ENCODE measurements at places on chromosomes 2 and 18.
A peak's percentile ranks its signal among the peaks of the same experiment; 100 is the strongest.

DNA sequence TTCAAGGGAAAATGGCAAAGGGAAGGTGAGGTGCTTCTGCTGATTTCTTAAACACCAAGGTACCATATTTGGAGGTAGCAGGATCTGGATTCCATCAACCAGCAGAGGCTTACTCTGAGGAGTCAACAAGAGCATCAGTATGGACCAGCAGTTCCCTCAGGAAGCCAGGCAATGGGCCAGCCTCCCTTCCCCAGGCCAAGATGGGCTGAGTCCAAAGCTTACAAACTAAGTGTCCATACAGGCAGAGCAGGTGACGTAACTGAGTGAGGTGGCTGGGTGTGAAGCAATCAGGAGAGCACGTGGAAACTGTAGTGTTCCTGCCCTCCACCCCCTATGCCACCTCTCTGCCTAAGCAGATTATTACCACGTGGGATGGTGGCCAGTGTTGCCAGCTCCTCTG, 134.2 kb upstream of the HNRNPA3 start:
- H3K36me3 ChIP-seq, result no peaks in the 10 kb centered on the region
- no peaks in the 10 kb centered on the region for H3K4me1 ChIP-seq
- H3K4me3 ChIP-seq, result no peak overlapping the region
- DNase-seq, result no peak

GRCh38 chr2:196962325-196962724, 35.8 kb upstream of the PGAP1 start:
- DNase-seq, result no peak
- peaks cover 26% of the 10 kb centered on the region for H3K4me1 ChIP-seq
- no peak overlapping the region for H3K27ac ChIP-seq
- H3K36me3 ChIP-seq, result peaks cover 4% of the 10 kb centered on the region

GRCh38 chr2:40639320-40639719, 187.4 kb upstream of the SLC8A1 start:
- no peaks in the 10 kb centered on the region for H3K27me3 ChIP-seq
- DNase-seq, result no peak
- no peak overlapping the region for H3K27ac ChIP-seq
- H3K36me3 ChIP-seq, result no peaks in the 10 kb centered on the region

GRCh38 chr2:61807036-61807757, 46.7 kb downstream of the FAM161A start:
- H3K4me1 ChIP-seq, result no peaks in the 10 kb centered on the region
- H3K27me3 ChIP-seq, result no peaks in the 10 kb centered on the region
- H3K4me3 ChIP-seq, result no peak overlapping the region
- no peaks in the 10 kb centered on the region for H3K36me3 ChIP-seq
- H3K27ac ChIP-seq, result no peak overlapping the region

DNA sequence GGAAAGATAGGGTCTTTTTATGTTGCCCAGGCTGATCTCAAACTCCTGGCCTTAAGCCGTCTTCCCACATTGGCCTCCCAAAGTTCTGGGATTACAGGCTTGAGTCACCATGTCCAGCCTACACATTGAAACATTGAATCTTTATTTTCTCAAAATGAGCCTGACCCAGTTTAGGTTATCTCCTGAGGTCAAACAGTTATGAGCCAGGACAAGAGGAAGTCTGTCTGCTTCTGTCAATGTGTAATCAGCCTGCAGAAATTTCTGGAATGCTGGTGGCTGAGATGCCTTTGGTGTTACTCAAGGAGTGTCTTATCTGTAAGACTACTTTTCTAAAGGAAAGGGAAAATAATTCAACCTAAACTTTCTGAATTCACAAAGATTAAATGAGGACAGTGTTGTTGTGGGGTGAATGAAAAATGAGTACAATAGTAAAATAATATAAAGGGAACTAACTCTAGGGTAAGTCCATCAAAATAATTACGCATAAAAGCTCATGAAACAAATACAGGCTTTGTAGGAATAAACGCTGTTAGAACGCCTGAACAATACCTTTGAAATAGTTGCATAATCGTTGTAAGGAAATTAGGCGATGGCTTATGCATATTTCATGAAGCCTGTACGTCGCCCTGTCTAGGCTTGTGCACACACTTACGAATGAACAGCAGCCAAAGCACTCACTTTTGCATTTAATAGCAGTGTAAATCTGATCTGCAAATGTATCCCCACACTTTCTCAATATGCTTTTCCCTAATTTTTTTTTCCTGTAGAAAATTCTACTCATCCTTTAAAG, 260.8 kb downstream of the RDH14 start:
- no peak overlapping the region for H3K4me3 ChIP-seq
- H3K36me3 ChIP-seq, result no peaks in the 10 kb centered on the region
- no peak for DNase-seq
- no peak overlapping the region for H3K27ac ChIP-seq
- no peaks in the 10 kb centered on the region for H3K27me3 ChIP-seq

DNA sequence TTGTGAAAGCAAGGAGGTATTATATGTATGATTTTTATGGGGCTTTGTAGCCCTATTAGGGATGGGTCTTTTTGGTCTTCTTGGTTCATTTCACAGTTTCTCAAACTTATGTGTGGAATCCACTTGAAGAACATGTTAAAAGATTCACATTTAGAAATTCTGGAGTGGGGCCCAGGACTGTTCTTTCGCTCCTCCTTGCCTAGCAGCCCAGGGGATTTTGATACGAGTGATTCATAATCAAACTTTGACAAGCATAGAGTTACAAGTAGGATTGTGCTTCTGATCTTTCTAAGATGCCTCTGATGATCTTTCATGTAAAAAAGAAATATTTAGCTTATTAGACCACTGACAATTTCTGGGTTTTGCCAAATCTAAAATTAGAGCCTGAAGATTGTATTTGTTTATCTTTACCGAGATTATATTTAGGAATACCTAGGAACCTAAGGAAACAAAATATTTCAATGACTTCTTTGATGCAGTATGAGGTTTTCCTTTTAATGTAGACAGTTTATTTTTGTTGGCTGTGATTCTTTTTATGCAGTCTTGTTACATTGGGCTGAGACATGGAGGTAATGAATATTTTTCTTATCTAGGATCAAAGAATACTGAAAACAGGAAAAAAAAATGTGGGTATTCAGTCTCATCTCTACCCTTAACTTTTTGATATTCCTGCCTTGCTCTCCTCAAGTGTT, 324.0 kb downstream of the PARD3B start:
- H3K27me3 ChIP-seq, result peaks cover 2% of the 10 kb centered on the region
- H3K4me3 ChIP-seq, result no peak overlapping the region
- no peak for DNase-seq
- no peak overlapping the region for H3K27ac ChIP-seq
- H3K4me1 ChIP-seq, result no peaks in the 10 kb centered on the region

DNA sequence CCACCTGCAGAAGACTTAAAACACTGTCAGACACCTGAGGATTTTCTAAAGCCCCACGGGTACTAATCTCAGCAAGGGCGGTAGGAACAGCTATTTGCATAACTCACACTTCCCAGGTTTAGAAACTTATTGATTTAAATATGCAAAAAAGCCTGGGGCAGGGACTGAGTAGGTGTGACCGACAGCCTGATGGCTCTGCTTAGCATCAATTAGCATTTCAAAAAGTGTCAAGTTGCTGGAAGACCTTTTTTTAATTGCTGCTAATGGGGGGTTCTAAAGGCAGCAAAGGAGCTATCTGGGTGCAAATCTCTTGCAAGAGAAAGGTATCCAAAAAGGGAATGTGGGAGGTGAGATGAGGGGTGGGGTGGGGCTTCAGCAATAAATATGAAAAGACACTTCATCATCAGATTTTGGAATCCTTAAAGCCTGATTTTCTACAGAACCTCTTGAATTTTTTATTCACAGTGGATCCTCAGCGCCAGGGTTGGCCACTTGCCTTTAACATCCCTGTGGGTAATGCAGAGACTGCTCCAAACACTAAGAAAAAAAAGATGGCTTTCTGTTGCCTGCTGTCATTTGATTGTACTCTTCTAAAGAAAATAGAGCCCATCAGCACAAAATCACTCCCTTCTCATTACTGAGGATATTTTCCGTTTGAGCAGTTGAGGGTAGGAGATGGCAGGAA, 121.1 kb upstream of the RMP24 start:
- no peaks in the 10 kb centered on the region for H3K4me1 ChIP-seq
- no peak overlapping the region for H3K27ac ChIP-seq
- no peak overlapping the region for H3K4me3 ChIP-seq
- no peak for DNase-seq
- H3K36me3 ChIP-seq, result no peaks in the 10 kb centered on the region
- no peaks in the 10 kb centered on the region for H3K27me3 ChIP-seq

DNA sequence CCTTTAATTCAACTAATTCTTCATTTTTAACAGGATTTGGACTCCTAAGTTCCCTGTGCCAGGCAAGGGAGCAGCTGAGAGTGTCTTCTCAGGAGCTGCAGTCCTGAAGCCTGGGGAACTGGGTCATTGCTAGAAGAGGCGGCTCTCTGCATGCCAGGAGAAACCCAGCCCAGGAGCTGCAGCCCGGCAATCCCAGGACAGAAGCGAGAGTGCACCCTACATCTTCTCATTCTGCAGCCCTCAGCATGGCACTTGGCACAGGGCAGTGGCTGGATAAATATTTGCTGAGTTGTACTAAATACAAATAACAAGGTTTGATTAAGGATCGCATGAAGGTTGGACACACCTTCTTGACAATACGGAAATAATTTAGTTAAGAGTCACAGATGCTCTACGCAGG, 244.9 kb upstream of the PXDN start:
- H3K36me3 ChIP-seq, result no peaks in the 10 kb centered on the region
- peaks cover 50% of the 10 kb centered on the region for H3K4me1 ChIP-seq
- no peak overlapping the region for H3K27ac ChIP-seq
- DNase-seq, result no peak

GRCh38 chr2:127504552-127505430, 21.5 kb downstream of the IWS1 start:
- no peaks in the 10 kb centered on the region for H3K27me3 ChIP-seq
- H3K4me3 ChIP-seq, result no peak overlapping the region

GRCh38 chr2:106851881-106852501, 34.0 kb downstream of the ST6GAL2 start:
- H3K4me1 ChIP-seq, result no peaks in the 10 kb centered on the region
- H3K36me3 ChIP-seq, result no peaks in the 10 kb centered on the region
- H3K27me3 ChIP-seq, result peaks cover 2% of the 10 kb centered on the region
- no peak overlapping the region for H3K27ac ChIP-seq
- DNase-seq, result no peak

DNA sequence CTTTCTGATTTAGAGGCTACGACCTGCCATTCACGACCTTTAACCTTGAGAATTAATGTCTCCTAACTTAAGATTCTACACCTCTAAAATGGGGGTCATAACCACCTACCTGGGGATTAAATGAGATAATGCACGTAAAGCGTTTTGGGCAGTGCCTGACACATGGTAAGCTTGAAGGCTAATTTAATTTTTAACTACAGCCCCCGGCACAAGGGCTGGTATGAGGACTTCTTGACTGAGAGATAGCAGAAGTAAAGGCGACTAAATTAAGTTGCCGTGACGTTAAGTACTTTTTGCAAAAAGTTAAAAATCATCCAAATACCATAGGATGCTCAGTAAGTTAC, 549 bp downstream of the MRPL35 start:
- no peak for DNase-seq
- H3K27me3 ChIP-seq, result peaks cover 13% of the 10 kb centered on the region
- H3K27ac ChIP-seq, result peak overlapping the region; percentile 93

DNA sequence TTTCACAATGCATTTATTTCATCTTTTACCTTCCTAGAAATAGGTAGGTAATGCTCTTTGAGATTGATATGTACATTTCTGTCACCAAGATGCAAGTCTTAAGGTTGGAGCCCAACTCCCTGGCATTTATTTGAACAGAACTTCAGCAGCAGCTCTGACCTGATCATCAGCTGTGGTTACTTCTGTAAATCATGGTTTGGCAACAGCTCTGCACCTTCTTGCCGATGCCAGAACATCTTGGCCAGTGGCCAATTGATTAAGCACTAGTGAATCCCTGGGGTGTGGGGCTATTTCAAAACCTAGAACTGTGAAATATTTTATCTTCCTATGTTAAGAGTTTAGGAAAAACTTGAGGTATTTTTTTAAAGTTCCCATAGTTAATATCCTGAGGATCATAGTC, 124.8 kb upstream of the NYAP2 start:
- peaks cover 2% of the 10 kb centered on the region for H3K27me3 ChIP-seq
- H3K4me1 ChIP-seq, result no peaks in the 10 kb centered on the region
- H3K36me3 ChIP-seq, result no peaks in the 10 kb centered on the region
- DNase-seq, result no peak
- H3K4me3 ChIP-seq, result no peak overlapping the region

GRCh38 chr2:186992597-186992996, 143.6 kb upstream of the ZSWIM2 start:
- H3K36me3 ChIP-seq, result no peaks in the 10 kb centered on the region
- H3K27ac ChIP-seq, result no peak overlapping the region
- H3K4me1 ChIP-seq, result no peaks in the 10 kb centered on the region
- DNase-seq, result no peak

DNA sequence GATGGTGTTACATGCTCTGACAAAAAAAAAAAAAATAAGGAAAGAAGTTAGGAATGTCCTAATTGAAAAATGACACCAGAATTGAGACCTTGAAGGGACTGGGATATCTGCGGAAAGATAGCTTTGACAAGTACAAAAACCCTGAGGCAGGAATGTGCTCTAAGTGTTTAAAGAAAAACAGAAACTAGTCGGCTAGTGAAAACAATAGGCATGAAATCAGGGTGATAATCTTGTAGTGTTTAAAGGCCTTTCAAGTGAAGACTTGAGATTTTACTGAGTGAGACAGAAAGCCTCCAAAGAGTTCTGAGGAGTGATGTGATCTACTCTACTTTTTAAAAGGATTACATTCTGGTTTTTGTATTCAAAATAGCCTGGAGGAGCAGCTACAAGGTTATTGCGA, 107.4 kb downstream of the COBLL1 start:
- no peaks in the 10 kb centered on the region for H3K4me1 ChIP-seq
- H3K27ac ChIP-seq, result no peak overlapping the region
- no peak for DNase-seq
- no peaks in the 10 kb centered on the region for H3K36me3 ChIP-seq
- no peaks in the 10 kb centered on the region for H3K27me3 ChIP-seq
- H3K4me3 ChIP-seq, result no peak overlapping the region

DNA sequence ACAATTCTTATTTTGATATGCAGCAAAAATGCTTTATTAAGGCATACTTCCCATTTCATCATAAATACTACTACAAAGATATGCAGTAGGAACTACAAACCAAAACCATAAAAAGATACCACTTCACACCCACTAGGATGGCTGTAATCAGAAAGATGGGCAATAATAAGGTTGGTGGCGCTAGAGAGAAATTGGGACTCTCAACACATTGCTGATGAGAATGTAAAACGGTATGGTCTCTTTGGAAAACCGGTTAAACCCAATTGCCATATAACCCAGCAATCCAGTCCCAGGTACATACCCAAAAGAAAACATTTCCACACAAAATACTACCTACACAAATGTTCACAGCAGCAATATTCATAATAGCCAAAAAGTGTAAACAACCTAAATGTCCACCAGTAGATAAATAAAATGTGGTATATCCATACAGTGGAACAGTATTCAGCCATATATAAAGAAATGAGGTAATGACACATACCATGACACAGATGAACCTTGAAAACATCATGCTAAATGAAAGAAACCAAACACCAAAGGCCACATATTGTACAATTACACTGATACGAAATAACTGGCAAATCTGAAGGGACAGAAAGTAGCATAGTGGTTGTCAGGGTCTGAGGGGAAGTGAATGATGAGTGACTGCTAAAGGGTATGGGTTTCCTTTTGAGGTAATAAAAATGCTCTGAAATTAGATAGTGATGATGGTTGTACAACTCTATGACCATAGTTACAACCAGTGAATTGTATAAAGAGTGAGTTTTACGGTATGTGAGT, 12.7 kb downstream of the SP3 start:
- H3K4me1 ChIP-seq, result peaks cover 98% of the 10 kb centered on the region
- no peak for DNase-seq
- peak overlapping the region; percentile 36 for H3K4me3 ChIP-seq
- peaks cover 6% of the 10 kb centered on the region for H3K36me3 ChIP-seq
